HS-5 (cell line): ENCODE measurements at places on chromosomes 2 and 18.
A peak's percentile ranks its signal among the peaks of the same experiment; 100 is the strongest.

DNA sequence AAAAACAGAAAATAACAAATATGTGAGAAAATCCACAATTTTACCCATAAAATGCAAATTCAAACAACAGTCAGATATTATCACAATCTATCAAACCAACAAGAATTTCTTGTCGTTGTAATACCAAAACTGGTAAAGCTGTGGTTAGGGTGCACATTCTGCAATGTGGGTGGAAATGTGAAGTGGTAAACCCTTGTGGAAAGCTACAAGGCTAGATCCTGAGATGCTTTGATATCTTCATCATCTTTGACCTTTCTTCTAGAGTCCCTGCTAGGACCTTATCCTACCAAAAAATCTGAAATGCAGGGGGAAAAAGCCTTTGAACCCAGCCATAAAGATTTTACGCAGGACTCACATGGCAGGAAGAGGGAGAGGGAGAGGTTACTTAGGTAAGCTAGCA is 17.2 kb upstream of the ATG16L1 start:
- no peak for DNase-seq

DNA sequence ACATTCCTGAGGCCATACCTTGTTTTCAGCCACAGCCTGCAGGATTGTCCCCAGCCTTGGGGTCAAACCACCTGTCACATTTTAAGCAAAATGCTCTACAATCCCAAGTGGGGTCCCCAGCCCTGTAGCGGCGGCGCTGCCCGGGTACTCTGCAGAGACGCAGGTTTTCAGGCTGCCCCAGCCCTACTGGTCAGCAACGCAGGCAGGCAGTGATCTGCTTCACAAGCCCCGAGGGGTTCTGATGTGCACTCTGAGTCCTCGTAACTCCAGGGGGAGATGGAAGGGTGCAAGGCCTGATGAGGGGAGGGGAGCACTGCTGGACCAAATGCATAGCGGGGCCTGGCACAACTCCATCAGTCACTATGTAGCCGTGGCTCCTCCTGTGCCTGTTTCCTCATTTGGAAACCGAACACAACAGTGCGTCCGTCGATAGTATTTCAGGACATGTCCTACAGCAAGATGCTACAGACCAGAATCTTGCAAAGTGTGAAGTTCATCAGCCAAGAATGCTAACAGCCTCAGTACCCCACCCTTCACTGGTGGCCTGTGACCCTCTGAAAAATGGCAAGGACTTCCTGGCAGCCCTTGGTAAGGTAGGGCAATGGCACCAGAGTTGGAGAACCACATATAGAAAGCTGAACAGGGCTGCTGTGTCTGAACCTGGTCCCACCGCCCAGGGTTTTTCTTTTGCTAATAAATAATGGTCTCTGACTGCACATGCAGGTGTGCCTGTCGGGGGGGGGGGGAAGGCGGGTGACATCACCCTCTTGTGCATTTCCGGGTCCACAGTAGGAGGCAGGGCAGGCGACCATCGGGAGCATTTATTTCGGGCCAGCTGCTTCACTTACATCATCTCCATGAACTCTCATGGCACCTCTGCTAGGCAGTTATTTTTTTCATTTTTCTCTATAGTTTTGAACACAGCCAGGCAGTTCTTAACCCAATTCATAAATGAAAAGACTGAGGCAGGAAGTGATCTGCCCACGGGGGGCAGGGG is 50.6 kb upstream of the TFCP2L1 start:
- DNase-seq: no peak

GRCh38 chr2:153536115-153536514 is 57.6 kb upstream of the RPRM start:
- DNase-seq: no peak

DNA sequence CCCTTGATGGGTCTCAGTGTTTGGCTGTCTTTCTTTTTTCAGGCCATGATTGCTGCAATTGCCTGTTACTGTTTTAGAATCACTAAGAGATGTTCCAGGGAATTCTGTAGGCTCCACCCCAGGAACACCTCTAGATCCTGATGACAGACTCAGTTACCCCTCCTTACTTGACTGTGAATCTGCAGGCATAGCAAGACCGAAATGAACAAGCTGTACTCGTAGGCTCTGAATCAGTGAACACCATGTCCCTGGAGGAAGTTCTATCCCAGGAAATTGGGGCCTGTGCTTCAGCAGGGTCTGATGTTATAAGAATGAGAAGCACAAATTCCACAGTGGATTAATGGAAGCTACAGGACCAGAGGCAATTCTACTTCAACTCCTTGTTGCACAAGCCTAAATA is 148.6 kb downstream of the COPS8 start:
- no peak for DNase-seq

GRCh38 chr2:28666496-28667184 is 85.0 kb upstream of the PPP1CB start:
- DNase-seq: no peak

DNA sequence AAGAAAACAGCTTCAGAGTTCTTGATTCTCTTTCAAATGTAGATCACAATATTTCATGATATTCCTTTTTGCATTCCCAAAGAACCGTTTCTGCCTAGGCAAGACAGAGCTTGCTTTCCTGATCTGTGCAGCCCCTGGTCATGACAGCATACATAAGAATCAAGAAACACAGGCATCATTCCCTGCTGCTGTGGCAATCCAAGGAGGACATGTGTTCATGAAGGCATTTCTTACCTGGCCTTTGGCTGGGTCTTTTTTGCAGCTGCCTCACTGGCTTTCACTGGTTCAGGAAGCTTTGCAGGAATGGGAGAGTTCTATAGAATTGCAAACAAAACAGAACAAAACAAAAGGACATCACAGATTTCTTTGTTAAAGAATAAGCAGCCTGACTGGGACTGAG is 87.6 kb upstream of the NFU1 start:
- DNase-seq: no peak

DNA sequence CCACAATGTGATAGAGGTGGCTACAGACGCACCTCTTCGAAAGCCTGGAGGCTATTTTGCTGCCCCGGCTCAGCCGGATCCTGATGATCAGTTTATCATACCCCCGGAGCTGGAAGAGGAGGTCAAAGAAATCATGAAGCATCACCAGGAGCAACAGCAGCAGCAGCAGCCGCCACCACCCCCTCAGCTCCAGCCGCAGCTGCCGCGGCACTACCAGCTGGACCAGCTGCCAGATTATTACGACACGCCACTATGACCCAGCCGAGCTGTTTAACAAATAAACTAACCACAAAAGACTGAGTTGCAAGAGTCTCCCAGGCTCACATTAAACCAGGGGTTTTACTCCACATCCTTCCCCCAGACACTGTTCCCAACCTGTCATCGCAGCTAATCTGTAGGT is 263.8 kb downstream of the PHLPP1 start:
- peak; percentile 56 for DNase-seq

DNA sequence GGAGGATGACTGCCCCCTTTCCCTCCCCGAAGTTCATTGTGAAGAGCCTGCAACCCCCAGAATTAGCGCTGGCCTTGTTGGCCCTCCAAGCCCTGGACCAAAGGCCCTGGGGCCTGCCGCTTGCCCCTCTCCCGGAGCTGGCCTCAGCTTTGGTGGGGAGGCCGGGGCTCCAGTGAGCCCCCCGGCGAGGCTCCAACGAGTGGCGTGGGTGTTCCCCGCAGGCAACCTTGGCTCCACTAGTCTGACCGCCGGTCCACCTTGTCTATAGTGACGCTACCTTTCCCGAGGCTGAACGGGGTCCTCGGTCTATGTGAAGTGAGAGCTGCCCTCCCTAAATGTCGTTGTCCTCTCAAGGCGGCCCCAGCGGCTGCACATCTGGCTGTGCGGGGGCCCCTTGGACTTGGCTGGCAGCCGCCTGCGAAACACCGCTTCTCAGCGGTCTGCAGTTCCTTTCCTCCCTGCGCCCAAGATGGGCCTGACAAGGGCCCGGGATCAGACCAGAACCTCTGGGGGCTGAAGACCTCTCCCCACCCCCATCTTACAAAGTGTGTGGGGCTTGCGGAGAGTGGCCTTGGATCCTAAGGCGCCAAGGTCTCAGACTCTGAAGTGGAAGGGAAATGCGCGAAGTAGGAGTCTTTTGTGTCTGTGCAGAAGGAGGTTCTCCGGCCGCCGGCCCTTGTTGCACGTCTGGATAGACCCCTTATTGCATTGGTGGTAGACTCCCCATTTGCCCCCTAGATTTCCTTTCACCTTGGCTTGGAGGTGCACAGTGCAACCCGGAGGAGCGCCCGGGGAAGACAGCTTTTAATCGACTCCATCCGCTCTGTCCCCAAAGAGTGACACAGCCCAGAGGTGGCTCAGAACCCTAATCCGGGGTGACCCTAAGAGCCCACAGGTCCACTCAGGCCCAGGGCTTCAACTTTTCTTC is 3.9 kb upstream of the HOXD10 start:
- no peak for DNase-seq

- no peak for DNase-seq
Measured at GRCh38 chr2:238987352-238987981, 139.6 kb downstream of the TWIST2 start.

GRCh38 chr2:106334802-106335201 is 133.4 kb downstream of the RGPD3 start:
- no peak for DNase-seq

- DNase-seq: no peak
Measured at GRCh38 chr2:239387811-239388210, 13.0 kb downstream of the HDAC4 start.
